ENCODE measurements at places on chromosomes 16 and 17.
A peak's percentile ranks its signal among the peaks of the same experiment; 100 is the strongest.

DNA sequence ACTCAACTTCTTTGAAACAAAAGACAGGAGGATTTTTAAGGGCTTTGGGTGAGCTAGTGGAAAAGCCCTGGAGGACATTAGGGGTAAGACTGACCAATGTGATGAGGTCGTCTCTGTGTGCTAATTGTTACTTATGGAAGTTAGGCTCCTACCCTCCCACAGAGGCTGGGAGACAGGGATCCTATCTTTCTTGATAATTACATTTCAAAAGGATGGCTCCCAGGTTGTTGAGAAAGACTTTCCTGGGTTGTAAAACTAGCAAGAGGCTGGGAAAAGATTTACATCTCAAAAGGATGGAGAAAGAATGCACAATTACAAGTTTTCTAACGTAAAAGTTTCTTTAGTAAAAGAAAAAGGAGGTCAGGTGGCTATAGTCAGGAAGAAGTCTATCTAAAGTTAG is 605.8 kb upstream of the GOT2 start:
- DNase-seq, result no peak

DNA sequence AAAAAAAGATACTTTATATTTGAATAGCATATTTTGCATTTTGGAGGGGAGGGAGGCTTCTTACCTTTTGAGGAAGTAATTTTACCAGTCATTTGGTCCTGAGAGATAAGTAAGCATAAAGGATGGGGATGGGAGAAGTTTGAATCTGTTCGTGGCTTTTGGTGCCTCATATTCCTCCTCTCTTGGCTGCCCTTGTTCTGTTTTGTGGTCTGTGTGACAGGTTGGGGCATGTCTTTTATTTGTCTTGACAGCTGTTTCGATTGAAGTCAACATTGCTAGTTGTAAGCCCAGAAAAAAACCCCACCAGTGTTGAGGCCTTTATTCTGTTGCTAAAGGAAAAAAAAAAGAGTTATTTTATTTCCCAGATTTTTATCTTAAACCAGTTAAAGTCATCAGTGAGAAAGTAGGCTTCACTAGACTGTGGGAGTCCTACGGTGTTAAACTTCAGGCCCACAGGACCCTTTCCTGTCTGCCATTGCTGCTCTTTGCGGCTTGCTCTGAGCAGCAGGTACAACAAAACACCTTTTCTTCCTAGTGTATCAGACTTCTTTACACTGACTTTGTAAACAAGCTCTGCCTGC is 11.4 kb downstream of the SLC7A6 start:
- peak; percentile 60 for DNase-seq

- DNase-seq, result no peak
These were observed 9.4 kb downstream of the SKA2 start for GRCh38 chr17:59145571-59146096.

GRCh38 chr17:47942096-47942510 is 732 bp downstream of the PNPO start:
- no peak for DNase-seq

- no peak for DNase-seq
These were observed 8.2 kb downstream of the RHBDF1 start for GRCh38 chr16:63998-64913.

DNA sequence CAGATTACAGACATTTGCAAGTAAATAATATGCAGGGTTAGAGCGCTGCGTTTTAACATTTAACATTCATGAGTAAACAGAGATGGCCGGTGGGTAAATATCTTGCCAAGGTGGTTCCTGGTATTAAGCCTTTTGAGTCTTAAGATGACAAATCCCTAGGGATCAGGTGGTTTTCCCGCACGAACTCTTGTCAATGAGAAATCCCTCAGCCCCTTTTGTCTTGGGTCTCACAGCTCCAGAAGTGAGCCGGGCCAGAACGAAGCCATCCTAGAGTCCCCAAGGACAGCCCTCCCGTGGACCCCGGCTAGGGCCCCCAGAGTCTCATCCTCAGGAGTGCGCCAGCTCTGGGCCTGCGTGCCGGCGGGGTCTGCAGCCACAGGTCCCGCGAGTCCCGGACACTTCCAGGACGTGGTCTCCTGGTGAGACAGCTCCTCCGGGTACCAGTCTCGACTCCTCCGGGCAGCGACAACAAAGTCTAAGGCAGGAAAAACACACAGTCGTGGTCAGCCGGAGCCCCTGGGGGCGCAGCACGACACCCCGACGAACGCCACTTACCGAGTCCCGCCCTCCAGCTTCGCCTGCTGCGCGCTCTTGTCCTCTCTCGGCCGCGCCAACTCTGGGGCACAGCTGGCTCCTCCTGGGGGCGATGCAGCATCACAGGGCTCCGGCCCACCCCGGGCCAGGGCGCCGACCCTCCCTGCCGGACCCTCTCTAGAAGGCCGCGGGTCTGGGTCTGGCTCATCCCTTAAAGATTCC is 13.3 kb downstream of the MIS12 start:
- no peak for DNase-seq

DNA sequence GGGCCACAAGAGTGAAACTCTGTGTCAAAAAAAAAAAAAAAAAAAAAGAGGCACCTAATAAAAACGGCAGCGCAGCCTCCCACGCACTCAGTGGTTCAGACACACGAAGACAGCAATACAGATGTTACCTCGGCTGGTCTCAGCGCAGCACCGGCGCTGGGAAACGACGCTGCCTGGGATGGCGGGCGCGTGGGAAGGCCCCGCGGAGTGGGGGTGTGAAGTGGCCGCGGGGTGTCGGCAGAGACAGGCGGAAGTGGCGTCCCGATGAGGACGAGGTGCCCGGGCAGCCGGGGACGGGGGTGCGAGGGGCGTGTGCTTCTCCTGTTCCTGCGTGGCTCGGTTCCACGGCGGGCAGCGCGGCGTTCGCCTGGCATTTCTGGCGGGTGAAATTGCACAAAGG is 179.4 kb downstream of the BANP start:
- peak; percentile 45 for DNase-seq

- no peak for DNase-seq
These were observed 106.7 kb upstream of the FOXF1 start for GRCh38 chr16:86403541-86404163.

GRCh38 chr17:19492141-19492540 is 41.5 kb upstream of the SLC47A1 start:
- no peak for DNase-seq

DNA sequence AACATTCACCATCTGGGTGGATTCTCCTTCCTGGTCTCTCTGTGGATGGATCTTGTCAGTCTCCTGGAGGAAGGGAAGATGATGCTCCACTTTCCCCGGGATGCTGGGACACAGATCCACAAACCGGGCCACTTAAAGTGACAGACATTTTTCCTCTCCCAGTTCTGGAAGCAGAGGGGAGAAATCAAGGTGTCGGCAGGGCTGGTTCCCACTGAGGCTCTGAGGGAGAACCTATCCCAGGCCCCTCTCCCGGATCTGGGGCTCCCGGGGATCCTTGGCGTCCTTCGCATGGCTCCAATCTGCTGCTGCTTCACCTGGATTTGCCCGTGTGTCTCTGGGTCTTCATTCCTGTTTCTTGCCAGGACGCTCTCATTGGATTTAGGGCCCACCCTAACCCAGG is 263.1 kb upstream of the TNRC6C start:
- DNase-seq, result no peak

- DNase-seq, result peak; percentile 79
These were observed 14.4 kb downstream of the CDIPT start for GRCh38 chr16:29848420-29849297.

DNA sequence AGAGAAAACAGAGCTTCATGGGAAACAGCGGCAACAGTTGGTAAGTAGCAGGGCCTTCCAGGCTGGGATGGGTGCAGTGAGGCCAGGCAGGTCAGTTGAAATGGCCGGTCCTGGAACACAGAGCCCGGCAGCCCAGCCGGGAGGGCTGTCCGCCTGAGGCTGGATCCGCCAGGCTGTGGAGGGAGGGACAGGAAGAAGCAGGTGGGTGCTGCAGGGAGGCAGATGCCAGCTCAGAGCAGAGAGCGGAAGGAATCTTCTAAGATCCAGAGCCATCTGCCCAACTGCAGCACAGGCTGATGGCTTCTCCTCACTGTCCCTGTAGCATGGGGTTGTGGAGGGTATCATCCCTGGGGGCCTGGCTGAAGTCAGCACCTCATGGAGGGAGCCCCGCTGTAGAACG is 599 bp downstream of the RNF112 start:
- DNase-seq, result no peak

DNA sequence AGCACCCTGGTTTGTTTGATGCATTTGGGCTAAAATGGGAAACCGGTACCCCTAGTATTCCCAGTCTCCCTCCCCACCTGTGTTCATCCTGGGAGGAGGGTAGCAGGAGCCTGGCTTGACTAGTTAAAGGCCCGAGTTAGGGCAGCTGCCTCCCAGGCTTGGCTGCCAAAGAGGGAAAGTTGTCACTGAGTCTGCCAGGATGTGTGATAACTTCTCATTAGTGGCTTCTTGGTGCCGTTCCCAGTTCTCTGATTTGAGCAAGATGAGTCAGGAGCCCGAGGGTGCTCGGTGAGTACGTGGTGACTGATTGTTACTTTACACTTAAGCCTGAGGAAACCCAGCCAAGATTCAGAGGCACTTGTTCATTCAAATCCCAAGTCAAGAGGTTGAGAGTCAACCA is 2.5 kb downstream of the KRT32 start:
- no peak for DNase-seq

DNA sequence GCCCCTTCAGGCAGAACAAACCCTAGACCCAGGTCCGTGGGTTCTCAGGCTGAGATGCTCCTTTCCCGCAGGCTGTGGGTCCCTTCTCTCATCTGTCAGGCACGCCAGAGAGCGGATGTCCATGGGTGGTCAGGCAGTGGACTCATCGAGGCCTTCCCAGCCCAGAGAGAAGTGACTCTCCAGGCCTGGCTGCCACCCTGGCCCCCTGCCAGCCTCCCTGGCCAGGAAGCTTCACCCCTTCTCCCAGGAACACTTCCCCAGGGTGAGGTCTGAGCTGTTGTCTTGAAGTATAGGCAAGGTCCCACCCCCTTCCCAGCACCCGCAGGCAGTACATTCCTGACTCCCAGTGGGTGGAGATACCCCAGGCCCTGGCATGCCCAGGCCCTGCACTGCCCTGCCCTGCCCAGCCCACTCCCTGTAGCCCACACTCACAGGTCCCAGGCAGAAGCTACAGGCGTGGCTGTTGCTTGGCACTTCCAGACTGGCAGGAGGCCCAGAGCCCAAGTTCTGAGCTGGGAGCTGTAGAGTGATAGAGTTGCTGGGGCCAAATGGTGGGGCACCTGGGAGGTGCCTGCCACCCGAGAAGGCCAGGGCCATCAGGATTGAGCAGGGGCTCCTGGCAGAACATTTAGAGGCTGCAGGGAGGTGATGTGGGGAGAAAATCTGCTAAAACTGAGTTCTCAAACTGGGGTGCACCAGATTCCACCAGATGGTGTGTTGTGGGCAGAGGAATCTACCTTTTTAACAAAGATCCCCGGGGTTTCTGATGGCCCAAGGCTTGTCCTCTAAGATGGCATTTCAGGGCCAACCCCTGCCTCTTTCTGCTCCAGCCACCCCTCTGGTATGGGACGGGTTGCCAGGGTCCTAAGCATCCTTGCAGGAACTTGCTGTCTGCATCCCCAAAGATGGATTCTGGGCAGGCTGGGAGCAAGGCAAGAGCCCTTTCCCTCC is 6.7 kb downstream of the ITGA3 start:
- no peak for DNase-seq

DNA sequence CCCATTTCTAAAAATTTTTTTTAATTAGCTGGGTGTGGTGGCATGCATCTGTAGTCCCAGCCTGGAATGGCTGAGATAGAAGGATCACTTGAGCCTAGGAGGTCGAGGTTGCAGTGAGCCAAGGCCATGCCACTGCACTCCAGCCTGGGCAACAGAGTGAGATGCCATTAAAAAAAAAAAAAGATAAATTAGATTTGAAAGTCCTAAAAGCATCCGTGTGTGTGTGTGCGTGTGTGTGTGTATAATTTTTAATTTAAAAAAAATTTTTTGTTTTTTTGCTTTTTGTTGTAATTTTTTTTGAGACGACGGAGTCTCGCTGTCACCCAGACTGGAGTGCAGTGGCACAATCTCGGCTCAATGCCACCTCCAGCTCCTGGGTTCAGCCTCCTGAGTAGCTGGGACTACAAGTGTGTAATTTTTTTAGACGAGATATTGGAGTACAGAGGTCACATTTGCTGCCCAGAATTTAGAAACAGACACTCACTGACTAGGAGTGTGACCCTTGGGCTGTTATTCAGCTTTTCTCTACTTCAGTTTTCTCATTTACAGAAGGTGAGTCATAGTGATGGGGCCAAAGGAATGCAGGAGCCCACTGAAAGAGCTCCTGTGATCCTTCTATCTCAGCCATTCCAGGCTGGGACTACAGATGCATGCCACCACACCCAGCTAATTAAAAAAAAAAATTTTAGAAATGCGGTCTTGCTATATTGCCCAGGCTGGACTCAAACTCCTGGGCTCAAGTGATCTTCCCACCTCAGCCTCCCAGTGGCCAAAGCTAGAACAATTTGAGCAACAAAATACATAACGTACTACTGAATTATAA is 25.5 kb upstream of the TBX4 start:
- no peak for DNase-seq

DNA sequence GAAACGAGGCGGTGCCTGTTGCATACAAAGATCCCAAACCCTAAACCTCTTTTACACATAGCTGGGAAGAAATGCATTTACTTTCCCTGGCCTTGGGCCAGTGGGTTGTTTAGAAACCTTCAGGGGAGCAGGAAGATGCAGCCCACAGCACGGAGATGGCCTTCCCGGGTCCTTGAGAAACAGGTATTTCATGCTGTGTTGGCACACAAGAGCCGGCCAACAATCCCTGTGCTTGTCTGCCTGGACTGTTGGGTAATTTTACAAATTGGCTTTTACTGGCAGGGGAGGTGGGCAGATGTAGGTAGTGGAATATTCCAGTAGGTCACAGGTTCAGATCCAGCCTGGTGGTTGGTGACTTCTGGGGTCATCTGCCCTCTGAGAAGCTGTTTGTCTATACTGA is 148.0 kb downstream of the FOXL1 start:
- no peak for DNase-seq

DNA sequence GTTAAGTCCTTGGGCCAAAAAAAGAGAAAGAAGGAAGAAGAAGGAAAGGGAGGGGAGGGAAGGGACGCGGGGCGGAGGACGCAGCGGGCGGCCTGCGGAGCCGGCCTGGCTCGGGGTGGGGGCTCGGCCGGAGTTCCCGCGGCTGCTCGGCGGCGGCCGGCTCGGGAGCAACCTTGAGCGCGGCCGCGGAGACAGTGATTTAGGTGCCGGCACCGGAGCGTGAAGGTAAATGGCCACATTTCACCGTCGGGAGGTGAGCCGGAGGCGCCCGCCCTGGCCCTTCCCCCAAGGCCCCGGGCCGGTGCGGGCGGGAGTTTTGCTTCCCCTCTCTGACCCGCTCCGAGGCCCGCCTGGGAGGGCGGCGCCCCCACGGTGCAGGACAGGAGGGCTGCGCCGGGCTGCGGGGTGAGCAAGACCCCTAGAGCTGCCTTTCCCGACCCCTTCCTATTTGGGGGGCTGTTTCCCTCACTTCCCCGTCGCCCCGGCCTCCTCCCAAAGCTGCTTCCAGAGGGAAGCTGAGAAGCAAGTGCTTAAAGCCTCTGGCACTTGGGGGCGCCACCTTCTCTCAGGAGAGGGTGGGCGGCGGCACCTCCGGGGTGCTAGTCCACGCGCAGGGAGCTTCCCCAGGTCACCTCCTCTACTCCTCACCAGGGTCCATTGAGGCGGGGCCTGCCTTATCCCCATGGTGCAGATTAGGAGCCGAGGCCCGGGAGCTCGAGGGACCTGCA is 56.5 kb downstream of the MRM1 start:
- no peak for DNase-seq
